Foreskin melanocyte (primary cell): ENCODE measurements at places on chromosomes 4 and X.

DNA sequence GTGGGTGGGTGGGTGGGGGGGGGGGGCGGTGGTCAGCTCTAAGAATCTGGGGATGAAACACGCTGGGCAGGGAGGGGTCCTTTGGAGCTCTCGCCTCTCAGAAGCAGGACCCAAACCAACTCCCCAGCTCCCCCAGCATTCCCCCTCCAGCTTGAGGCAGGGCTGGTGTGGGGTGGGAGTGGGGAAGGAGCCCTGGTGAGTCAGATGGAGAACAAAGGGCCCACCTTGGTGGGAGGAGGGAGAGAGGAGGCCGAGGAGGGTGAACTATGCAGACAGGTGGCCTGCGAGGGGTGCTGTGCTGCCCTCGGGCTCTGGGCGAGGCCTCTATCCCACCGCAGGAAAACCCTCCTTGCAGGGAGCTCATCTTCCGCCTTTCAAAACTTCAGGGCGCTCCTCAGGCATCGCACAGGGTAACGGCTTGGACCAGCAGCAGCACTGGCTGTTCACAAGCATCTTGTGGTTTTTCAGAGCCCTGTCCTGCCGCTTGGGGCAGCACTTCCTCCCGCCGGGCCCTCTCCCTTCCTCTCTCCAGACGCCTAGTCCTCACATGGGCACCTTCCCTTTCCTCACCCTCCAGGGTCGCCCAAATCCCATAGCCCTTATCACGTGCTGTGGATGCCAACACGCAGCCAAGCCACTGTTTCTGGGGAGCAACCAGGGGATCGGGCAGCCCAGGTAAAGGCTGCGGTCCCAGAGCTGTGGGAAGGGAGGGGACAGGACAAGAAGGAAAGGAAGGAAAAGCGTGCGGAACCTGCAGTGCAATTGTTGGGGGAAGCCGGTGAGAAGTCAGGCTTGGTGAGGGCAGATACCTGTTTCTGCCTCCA lies 34.0 kb upstream of the GRPEL1 start:
- peak; percentile 69 for DNase-seq

DNA sequence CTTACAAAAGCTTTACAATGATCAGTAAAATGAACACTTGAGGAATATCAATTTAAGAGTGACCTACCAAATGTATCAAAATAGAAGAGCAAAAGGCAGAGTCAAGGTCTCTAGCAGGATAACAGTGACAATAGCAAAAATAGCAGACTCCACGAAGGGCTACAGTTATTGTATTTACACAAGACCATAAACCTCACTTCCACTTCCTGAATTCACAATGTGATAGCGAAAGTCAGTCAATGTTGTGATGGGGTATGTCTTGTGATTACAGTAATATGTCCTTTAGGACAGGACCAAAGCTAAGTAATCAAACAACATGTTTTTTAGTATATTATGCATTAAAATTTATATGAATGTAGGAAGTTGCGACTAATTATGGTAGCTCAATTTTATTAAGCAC lies 139.6 kb downstream of the IQCM start:
- peak; percentile 7 for DNase-seq

DNA sequence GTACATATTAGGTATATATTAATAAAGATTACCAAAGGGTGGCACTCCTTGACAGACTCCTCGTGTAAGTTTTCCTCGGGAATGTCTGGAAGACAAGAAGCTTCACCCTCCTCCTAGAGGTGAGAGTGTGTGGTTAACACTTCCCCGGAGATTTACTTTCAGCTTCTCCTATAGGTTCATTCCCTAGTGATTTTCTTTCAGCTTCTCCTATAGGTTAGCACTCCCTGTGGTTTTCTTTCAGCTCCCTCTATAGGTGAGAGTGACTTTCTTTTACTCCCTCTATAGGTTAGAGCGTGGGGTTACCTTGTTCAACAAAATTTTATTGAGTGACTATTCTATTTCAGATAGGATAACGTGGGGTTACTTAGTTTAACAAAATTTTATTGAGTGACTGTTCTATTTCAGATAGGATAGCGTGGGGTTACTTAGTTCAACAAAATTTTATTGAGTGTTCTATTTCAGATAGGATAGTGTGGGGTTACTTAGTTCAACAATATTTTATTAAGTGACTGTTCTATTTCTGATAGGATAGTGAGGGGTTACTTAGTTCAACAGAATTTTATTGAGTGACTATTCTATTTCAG lies 106.0 kb upstream of the PLAC1 start:
- no peak for DNase-seq

DNA sequence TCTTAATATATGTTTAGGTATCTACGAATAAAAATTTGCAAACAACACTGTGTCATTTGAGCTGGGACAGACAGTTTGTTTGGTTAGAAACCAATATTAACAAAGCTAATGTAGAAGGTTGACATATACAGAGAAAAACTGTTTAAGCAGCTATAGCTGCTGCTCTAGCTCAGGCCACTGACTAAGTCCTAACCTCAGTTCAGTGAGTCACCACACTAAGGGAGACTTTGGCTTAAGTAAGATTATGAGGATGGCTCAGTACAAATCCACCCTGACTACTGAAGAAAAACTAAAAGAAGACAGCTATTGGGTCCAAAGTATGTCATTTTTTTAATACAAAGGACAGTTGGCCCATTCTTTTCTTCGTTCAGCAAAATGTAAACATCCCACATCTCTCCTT lies 717.3 kb upstream of the ACTRT1 start:
- DNase-seq, result no peak

- peak; percentile 9 for DNase-seq
Measured at GRCh38 chrX:152632445-152633097, 5.1 kb upstream of the GABRQ start.

- DNase-seq, result no peak
Measured at GRCh38 chrX:13092455-13092941, 48.1 kb upstream of the FAM9C start.

DNA sequence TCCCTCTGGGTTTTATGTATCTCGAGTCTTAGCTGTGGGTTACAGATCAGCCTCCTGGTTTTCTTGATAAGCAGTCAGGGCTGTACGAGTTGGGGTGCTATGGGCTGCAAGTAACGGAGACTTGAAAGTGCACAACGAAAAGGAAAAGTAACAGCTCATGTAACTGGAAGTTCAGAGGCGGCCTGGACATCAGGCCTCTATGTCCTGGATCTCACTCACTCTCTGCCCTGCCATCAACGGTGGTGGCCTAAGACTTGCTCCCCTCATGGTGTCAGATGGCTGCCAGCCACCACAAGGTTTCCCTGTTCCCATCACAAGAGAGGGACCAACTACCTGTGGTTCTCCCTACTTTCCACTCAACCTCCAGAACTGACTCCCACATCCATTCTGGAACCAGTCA lies 4.8 kb downstream of the PPP2R2C start:
- DNase-seq, result no peak

DNA sequence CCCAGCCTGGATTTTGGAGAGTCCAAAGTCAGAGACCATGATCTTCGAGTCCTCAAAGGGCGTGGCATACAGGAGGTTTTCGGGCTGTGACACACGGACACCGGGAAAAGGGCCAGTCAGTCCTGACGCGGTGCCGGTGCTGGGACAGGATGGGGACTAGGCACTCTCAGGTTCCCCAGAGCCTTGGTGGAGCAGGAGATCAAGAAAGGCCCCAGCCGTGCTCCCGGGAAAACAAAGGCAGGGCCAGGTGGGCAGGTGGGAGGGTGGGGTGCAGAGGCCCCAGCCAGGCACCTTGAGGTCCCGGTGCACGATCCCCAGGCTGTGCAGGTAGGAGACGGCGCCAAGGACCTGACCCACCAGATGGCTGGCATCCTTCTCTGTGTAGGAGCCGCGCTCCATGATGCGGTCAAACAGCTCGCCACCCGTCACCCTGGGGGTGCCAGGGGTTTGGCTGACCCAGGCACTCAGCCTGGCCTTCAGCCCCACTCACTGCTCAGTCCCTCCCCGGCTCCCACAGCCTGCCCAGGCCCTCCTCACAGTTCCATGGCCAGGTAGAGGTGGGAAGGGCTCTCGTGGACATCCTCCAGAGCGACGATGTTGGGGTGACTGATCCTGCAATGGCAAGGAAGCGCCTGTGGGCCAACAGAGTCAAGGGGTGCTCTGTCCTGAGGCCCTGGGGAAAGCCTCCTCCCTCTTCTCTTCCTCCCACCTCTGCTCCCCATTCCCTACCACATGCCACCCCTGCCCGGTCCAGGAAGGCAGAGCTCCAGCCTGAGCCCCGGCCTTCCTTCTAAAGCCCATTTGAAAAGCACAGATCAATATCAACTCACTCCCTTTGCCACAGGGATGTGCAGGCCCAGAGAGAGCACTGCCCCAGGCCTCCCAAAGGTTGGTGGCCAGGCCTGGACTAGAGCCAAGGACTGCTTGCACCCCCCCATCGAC lies 1.8 kb downstream of the PNCK start:
- no peak for DNase-seq

DNA sequence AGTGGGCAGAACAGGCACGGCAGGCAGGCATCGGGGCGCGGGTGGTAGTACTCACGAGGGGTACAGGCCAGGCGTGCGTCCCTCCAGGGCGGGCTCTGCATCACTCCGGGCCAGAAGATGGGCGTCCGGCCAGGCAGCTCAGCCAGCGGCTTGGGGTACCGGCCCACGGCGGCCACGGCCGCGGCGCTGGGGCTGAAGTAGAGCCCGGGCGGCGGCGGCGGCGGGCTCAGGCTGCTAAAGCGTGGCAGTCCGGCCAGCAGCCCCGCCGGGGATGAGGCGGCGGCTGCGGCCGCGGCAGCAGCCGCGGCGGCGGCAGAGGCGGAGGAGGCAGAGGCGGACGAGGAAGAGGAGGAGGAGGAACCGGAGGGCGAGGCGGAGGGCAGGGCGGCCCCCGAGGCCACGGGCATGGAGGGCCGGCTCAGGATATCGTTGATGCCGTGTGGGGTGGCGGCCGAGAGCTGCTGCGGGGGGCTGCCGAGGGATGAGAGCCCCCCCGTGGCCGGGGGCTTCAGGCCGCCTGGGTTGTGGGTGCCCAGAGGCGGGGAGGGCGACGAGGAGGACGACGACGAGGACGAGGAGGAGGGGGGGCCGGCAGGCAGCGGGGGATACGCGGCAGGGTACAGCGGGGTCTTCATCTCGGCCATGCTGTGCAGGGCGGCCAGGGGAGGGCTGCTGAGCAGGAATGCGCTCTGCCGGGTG lies 1.4 kb downstream of the NKX6-1 start:
- no peak for DNase-seq

- no peak for DNase-seq
Measured at GRCh38 chr4:173477016-173477415, 53.0 kb downstream of the HAND2 start.

GRCh38 chr4:63493265-63493664 lies 916.0 kb downstream of the TECRL start:
- DNase-seq, result no peak

DNA sequence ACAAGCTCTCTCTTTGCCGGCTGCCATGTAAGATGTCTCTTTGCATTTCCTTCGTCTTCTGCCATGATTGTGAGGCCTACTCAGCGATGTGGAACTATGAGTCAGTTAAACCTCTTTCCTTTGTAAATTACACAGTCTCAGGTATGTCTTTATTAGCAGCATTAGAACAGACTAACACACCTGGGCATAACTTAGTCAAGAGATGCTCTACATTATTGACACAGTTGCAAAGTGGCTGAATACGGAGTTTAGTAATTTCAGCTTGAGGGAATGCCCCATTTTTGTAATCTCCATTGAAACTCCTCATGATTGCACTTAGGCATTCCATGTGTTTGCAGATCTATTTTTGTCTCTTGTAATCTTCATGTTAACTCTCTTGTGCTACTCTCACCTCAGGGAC lies 299.5 kb upstream of the HAND2 start:
- DNase-seq, result no peak

DNA sequence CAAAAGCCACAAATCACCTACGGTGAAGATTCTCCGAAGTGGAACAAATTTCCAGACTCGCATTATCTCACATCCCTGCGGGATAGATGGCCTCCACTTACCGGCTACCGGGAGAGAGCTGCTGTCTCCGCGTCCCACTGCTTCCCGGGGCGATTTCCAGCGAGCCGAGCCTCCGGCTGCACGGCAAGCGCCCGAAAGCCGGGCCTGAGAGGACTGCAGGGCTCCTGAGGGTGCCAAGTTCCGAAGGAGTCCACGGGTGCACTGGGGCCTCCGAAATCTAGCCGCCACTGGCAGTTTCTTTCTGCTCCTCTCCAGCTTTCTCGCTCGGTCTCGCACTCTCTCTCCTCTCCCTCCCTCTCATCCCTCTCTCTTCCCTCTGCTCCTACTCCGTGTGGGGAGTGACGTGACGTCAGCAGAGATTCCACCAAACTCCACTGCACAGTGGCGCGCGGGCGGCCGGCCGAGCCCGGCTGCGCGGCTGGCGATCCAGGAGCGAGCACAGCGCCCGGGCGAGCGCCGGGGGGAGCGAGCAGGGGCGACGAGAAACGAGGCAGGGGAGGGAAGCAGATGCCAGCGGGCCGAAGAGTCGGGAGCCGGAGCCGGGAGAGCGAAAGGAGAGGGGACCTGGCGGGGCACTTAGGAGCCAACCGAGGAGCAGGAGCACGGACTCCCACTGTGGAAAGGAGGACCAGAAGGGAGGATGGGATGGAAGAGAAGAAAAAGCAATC lies 14.0 kb upstream of the PITX2 start:
- no peak for DNase-seq

DNA sequence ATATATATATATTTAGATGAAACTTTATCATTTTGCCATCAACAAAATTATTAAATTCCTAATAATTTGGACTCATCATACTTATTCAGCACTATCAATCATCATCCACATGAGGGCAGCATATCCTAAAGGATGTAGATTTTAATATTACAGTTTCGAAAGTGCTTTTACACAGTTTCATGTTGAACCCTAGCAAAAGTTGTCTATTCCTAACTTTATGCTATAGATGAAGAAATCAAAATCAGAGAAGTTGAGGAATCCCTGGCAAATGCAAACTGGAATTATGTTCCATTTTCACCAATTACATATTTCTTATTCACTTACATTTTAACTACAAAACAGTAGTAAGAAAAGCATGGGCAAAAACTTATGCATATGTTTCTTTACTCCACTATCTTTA lies 36.6 kb upstream of the UGT2A1 start:
- DNase-seq, result peak; percentile 21

DNA sequence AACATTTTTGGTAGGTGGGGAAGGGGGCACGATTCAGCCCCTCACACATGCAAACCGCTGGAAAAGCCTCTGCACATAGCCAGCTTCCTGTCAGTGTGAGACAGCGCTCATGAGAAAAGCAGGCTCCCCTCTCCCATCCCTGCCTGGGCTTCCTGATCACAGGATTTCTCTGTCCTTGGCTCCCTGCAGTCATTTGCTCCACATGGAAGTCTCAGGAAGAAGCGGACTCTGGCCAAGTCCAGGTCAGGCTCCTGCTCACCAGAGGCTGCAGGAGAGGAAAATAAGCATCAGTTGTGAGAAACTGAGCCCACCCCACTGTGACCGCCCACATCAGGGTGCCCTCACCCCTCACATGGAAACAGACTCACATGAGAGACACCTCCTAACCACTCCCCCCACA lies 664.3 kb upstream of the TENM3 start:
- no peak for DNase-seq

GRCh38 chr4:15653864-15654592 lies 1.1 kb downstream of the FBXL5 start:
- peak; percentile 61 for DNase-seq

DNA sequence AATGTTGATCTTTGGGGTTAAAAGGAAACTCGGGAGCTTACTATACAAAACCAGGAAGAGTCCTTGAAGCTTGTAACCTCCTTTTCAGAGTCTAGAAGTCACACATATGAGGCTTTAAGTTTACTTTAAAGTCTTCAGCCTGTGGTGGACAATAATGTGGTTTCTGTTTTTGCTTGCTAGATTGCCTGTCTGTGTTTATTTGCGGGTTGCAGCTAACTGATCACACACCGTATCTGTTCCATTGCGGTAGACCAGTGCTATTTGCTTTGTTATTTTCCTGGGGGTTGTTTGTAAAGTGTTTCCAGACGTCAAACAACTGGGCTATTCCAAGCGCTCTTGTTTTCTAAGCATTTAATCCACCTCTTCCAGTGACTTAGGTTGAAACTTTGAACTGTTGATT lies 143.0 kb upstream of the GYPA start:
- DNase-seq, result no peak
